ENCODE measurements at places on chromosomes 5 and 9.

DNA sequence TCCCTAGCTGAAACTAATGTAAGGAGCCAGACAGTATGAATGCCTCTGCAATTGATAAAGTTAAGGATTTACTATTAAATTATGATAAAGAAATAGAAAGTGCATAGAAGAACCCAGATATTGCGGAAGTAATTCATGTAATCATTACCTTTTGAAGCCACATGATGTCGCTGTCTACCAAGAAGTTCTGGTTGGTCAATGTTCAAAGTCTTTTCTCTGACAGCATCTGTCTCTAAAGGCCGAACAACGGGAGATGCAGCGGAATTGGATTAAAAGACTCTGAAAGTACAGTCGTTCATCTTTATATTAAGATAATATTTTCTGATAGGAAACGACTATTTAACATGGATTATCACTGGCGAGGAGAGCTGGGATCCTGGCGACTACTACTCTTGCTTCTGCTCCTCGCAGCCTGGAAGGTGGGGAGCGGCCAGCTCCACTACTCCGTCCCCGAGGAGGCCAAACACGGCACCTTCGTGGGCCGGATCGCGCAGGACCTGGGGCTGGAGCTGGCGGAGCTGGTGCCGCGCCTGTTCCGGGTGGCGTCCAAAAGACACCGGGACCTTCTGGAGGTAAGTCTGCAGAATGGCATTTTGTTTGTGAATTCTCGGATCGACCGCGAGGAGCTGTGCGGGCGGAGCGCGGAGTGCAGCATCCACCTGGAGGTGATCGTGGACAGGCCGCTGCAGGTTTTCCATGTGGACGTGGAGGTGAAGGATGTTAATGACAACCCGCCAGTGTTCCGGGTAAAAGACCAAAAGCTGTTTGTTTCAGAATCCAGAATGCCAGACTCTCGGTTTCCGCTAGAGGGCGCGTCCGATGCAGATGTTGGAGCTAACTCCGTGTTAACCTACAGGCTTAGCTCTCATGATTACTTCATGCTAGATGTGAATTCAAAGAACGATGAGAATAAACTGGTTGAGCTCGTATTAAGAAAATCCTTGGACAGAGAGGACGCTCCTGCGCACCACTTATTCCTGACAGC lies at the start of gene PCDHA8:
Gene PCDHA8, plus strand, starts transcription at position 210 of the 985 bp plus-strand sequence. Its CDS starts 135 bp downstream, at position 345.
- DNase-seq: no peak

DNA sequence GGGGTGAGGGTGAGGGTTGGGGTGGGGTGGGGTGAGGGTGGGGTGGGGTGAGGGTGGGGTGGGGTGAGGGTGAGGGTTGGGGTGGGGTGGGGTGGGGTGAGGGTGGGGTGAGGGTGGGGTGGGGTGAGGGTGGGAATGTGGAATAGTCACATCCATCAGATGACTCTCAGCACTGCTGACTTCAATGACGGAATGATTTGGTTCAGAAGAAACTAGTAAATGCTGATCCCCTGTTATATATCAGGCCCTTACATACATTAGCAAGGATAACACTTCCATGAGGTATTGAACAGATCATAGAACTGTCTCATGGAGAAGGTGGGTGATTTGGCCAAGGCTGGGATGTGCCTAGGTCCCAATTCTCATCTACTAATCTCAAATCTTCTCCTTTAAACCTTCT lies 24.5 kb upstream of the C5orf47 start:
- DNase-seq: no peak

- DNase-seq: no peak
These were observed 4.5 kb downstream of the TSTD2 start for GRCh38 chr9:97628668-97629067.

- DNase-seq: no peak
These were observed 92.3 kb downstream of the FSTL4 start for GRCh38 chr5:133520062-133520461.

- no peak for DNase-seq
These were observed 4.8 kb upstream of the CCIN start for GRCh38 chr9:36164372-36164771.
